ENCODE measurements at places on chromosomes 2 and 18.

- no peak for DNase-seq
Measured at GRCh38 chr18:27298214-27298804, 113.2 kb upstream of the CHST9 start.

GRCh38 chr2:3423492-3424170 is 44.1 kb downstream of the TRAPPC12 start:
- peak; percentile 85 for DNase-seq

DNA sequence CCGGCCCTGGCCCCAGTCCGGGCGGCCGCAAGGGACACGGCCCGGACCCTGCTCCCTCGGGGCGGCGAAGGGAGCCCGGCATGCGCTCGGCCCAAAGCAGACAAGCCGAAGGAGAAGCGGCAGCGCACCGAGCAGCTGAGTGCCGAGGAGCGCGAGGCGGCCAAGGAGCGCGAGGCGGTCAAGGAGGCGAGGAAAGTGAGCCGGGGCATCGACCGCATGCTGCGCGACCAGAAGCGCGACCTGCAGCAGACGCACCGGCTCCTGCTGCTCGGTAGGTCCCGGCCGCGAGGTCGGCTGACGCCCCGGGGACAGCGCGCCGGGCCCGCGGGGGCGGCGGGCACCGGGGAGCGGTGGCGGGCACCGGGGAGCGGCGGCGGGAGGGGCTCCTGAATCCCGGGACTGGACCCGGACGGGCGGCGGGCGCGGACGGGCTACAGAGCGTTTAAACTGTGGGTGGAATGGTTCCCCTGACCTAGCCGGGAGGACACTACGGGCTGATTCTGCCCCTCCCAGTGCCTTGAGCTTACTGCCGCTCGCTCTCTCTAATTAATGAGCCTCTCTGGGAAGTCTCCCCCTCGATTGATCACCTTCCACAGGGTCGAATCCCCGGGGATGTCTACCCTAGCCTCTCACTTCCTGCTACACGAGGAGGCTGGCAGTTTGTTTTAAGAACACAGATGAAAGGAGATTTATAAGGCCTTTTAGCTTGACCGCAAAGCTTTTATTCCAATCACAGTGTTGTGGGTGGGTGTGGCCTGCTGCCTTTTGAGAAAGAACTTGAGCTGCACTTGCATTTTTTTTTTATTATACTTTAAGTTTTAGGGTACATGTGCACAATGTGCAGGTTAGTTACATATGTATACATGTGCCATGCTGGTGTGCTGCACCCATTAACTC is 853 bp downstream of the GNAL start:
- peak; percentile 9 for DNase-seq

- no peak for DNase-seq
Measured at GRCh38 chr2:79259296-79259695, 99.7 kb upstream of the REG3A start.

- DNase-seq = no peak
Measured at GRCh38 chr2:129870685-129871241, 108.7 kb upstream of the RAB6C start.

DNA sequence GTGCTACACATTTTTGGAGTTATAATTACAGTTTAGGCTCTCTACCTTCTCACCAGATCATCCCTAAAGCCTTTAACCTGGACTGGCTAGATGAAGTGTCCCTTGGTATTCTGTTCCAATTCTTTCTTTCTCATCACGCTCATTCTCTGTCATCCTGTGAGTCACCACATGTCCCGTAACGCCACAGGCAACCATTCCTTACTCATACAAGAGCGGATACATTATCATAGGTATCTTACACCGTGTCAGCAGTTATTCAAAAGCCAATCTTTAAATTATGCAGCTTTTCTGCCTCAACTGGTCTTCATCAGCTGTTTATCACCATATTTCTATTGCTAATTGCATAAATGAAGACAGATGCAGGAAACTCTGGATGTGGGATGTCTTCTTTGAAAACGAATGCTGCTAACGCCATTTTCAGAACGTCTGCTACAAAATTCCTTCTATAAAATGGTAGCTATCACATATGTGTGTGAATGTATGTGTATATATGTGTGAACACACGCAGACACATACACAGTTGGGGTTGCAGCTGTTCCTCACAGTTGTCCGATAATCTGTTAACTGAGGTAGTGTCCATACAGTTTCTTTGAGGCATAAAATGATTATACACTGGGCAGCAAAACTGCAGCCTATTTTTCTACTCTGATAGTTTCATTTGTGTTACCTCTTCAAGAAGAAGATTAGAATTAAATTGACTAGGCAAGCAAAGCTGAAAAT is 47.9 kb downstream of the EML6 start:
- DNase-seq = no peak

GRCh38 chr2:157838442-157839161 is 37.5 kb downstream of the ACVR1 start:
- peak; percentile 15 for DNase-seq

- DNase-seq = no peak
Measured at GRCh38 chr2:149573760-149574159, 13.8 kb downstream of the MMADHC start.

DNA sequence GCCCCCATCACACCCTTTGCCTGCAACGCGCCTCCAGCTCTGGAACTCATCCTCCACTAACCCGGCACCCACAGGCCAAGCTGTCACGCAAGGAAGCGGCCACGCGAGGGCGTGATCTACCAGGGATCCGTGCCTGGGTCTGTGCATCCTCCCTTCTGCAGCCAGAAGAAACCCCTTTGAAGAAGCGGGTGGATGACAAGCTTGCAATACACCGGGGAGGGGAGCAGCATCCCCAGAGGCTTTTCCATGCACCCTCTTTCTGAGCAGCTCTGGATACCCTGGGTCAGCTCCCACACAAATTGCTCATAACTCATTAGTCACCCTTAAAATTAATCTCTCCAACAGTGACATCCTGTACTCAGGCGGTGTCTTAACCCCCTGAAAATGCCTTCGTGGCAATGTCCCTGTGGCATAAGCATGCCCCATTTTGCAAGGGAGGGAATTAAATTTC is 47.6 kb downstream of the PDCL3 start:
- DNase-seq = peak; percentile 75

- no peak for DNase-seq
Measured at GRCh38 chr2:67075056-67075455, 322.1 kb upstream of the ETAA1 start.

- no peak for DNase-seq
Measured at GRCh38 chr2:182921234-182921633, 54.8 kb upstream of the FRZB start.

- DNase-seq = no peak
Measured at GRCh38 chr18:54267701-54268100, 1.6 kb upstream of the POLI start.

- no peak for DNase-seq
Measured at GRCh38 chr2:60868589-60869273, 12.6 kb upstream of the REL start.

GRCh38 chr2:64859312-64860212 is 129.6 kb upstream of the SLC1A4 start:
- DNase-seq = no peak

DNA sequence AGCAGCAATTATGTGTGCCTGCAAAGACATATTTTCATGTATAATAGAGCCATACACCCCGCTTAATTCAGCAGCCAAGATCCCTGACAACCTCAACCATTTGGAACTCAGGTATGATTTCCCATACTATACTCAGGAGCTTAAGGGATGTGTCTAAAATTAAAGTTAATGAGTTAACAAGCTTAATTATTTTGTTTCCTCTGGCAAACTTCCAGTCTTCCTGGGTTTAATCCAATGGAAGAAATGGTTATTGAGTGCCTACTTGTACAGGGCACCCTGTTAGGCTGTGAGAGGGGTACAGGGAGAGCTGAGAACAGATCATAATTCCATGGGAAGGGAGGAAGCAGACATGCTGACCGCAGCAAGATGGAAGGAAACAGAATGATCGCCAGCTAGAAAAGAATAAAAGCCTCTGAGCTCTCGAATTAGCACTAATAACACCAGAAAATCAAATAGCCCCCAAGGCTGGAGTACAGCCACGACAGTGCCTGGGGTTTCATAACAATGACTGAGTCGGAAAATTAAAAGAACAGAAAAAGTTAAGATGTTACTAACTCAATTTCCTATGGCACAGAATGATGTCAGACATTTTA is 20.8 kb upstream of the CEP68 start:
- DNase-seq = no peak

GRCh38 chr2:7515327-7515726 is 598.1 kb downstream of the RNF144A start:
- no peak for DNase-seq

DNA sequence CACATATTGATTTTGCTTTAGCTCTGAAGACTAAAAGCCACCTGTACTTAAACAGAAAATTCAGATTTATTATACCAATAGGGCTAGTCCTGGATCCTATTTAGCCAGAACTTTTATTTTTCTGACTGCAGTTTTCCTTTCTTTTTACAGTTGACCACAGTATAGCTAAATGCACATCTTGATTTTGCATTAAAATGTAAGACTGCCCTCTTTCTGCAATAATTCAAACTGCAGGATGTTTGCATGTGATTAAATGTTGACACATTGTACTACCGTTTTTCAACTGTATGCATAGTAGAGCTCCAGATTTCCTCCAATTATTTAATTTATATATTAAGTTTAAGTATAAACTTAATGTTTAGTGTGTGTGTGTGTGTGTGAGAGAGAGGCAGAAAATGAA is 1262.9 kb downstream of the SUCLG1 start:
- no peak for DNase-seq

GRCh38 chr2:191166111-191166755 is 15.4 kb upstream of the STAT4 start:
- no peak for DNase-seq

- no peak for DNase-seq
Measured at GRCh38 chr2:127041259-127041970, 65.5 kb downstream of the BIN1 start.

DNA sequence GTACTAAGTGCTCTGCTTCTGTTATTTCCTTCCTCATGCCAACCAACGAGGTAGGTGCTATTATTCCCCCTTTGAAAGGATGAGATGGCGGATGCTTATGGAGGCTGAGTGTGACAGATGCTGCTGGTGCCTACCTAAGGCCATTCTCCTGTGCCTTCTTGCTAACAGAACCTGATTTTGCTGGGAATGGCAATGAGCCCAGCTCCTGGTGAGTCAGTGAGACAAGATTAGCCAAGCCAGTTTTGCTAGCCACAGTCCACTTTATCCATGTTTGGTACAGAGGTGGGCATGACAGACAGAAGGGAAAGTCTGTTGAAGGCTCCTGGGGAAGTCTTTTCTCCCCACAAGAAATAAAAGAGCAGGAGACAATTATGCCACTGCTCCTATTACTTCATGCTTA is 43.7 kb upstream of the TMEM163 start:
- DNase-seq = no peak

- no peak for DNase-seq
Measured at GRCh38 chr2:196293751-196294515, 122.6 kb upstream of the STK17B start.

- no peak for DNase-seq
Measured at GRCh38 chr18:43034683-43035500, 80.6 kb downstream of the RIT2 start.

GRCh38 chr18:71678144-71678543 is 866.0 kb downstream of the CBLN2 start:
- no peak for DNase-seq

DNA sequence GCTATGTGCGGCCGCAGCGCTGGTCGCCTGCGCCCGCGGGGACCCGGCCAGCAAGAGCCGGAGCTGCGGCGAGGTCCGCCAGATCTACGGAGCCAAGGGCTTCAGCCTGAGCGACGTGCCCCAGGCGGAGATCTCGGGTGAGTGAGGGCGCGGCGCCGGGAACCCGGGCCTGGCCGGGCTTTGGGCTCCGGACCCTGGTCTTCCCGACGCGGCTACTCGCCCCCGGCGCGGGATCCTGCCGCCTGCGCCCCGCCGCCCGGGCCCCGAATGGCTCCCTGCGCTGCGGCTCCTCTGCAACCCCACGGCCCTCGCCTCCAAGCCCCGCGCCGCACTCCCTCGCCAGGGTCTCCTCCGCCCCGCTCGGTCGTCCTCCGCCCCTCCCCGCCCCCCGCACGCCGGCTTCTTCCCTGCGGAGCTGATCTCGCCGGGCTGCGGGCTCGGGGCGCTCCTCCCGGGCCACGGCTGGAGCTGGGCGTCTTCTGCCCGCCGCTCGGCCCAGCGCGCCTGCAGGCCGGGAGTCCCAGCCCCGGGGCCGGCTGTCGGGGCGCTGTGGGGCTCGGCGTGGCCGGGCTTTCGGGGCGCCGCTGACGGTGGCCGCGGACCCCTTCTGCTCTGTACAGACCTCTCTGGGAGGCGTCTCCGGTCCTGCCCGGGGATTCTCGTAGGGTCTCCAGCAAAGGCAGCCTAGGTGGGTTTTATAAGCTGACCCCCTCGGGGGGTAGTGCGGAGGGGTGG is 652 bp downstream of the GPC1 start:
- peak; percentile 27 for DNase-seq

DNA sequence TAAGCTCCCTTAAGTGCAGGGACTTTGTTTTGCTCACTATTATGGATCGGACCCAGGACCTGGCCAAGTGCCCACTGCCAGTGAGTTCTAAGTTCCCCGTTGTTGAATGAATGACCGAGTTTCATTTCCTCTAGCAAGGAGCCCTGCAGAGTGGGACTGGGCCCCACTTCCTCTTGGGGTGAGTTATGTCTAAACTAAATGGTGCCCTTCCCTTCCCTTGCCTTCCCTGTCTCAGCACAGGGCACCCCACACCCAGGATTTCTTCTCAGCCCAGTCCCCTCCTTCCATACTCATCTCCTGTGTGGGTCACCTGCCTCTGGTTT is 195.3 kb upstream of the HS6ST1 start:
- DNase-seq = no peak

GRCh38 chr2:101949304-101949703 is 42.5 kb upstream of the IL1R2 start:
- no peak for DNase-seq

DNA sequence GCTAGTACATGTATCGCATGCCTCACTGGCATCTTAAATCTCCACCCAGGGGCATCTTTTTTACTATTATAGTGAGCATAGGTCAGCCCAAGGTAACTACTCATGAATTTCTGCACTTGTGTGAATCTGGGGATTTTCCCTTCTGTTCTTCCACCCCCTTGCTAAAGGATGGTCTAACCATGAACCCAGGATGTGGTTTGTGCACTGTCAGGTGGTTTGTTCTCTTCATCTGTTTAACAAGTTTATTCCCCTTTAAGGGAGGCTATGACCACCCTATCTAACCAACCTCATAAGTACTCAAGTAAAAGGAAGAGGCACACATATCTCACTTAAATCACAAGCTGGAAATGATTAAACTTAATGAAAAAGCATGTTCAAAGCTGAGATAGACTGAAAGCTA is 243.0 kb downstream of the RPRM start:
- peak; percentile 12 for DNase-seq

GRCh38 chr18:78642296-78642951 is 337.2 kb upstream of the SALL3 start:
- no peak for DNase-seq

GRCh38 chr2:12694990-12695774 is 21.6 kb upstream of the TRIB2 start:
- no peak for DNase-seq

DNA sequence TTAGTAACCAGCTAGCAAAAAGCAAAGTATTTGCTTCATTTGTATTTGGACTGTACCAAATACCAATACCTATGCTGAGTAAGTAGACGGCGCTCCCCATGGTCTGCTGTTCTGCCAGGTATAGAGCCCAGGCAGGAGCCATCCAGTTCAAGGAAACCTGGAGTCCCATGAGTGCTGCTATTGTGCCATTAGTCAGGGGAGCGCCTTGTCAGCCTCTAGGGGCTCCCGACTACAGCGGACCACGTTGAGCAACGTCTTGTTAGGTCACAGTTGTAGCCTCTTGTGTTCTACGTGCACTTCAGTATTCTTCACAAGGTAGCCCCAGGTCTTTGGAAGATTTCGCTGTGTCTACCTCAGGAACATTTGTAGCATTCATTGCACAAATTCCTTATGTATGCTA is 21.6 kb upstream of the SLC9A2 start:
- no peak for DNase-seq

GRCh38 chr2:96684883-96685576 is 42.5 kb downstream of the FER1L5 start:
- DNase-seq = no peak
